ENCODE measurements at places on chromosomes 2 and 18.

DNA sequence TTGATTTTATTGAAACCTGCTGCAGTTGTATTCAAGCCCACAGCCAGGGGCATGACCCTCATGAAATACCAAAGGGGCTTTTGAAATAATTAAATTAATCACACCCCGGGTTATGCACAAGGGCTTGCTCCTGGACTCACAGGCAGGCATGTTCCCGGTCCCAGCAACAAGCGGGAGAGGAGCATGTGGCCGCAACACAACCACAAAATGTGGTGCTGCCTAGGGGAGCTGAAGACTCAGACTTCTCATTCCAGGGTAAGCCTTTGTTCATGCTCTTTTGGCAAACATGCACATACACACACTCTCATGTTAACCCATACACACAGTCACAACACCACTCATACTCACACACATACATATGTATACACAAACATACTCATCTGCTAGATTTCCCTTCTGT lies 233.7 kb upstream of the SMAD2 start:
- DNase-seq, result no peak

GRCh38 chr18:69558052-69558451 lies 157.4 kb downstream of the DOK6 start:
- no peak for DNase-seq

DNA sequence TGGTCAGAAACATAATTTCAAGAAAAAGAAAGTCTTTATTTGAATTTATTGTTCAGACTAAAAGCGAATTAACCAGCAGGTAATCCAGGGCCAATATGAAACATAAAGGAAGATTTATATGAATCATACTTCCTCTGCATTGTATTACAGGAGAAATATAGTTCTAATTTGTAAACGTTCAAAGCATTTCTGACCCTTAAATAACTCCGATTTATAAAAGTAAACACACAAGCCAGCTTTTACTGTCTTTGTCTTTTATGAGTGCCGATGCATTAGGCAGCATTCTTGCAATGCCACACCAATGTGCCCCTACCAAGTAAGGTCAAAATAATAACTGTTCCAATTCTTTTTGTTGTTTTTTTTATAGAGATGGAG lies 118.8 kb upstream of the RBBP8 start:
- no peak for DNase-seq

GRCh38 chr2:240925568-240926515 lies 19.7 kb downstream of the CROCC2 start:
- DNase-seq, result no peak

DNA sequence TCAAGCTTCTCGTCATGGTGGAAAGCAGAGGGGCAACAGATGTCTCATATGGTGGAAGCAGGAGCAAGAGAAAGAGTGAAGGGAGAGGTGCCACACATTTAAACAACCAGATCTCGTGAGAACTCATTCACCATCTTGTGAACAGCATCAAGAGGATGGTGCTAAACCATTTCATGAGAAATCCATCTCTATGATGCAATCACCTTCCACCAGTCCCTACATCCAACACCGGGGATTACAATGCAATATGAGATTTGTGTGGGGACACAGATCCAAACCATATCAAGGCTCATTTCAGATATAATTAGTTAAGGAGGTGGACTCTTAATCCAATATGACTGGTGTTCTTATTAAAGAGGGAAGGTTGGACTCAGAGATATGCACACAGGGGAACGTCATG lies 272.8 kb downstream of the KCNS3 start:
- no peak for DNase-seq

DNA sequence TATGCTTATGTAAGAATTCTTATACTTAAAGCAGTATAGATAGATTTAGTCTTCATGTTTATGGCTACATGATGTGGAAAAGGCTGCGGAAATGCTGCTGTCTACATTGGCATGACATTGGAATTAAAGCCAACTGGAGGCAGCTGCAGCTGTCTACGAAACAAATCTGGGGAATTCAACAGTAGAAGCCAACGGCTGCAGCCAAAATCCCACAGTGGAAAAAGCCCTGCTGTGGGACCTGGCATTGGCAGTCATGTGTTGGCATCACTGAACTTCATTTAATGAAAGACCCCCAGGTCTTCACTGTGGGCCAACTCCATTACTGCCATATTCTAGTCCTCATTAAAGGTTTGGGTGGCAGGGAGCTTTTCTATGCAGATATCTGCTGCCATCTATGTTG lies 223.6 kb downstream of the SLC8A1 start:
- DNase-seq, result no peak

DNA sequence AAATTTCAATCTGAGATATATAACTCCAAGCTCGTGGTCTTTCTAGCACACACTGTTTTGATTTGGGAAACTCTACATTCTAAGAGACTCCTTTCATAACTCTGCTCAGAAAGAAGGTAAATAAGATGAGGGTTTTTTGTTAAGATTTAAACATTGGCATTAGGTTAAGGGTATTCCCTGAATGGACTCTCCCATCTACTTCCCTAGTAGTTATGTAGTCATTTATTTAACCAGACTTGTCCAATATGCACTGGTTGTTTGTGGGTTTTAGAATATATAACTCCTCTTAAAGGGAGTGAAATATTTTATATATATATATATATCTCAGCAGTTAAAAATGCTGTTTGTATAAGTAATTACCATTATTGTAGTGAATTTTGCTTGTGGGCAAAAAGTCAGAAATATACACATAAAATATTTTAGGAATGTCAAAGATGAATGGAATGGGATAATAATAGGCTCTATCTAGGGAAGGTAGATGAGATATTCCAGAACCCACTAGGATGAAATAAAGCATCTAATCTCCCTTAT lies 61.5 kb upstream of the WDR75 start:
- DNase-seq, result no peak

DNA sequence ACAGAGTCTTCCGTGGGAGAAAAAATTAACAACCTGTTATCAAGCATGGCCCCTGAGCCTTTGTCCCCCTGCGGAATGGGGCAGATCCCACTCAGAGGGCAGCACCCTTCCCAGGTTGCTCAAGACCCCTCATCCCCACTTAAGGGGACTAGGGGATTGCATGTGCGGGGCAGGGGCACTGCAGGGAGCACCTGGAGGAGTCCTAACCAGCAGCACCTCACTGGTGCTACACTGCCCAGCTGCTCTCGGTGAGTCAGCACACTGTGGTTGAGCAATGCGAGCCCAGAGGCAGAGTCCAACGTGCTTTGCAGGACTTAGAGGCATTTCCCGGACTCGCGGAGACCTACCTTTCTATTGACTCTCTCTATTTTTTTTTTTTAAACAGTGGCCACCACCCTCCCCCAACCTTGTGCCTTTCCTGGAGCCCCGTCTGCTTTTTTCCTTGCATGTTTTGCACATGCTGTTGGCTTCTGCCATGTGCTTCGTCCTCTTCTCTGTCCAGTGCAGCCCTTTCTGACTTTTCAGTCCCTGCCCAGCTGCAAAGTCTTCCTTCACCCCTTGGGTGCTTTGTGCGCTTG lies 74.0 kb downstream of the IL1R2 start:
- DNase-seq, result no peak

DNA sequence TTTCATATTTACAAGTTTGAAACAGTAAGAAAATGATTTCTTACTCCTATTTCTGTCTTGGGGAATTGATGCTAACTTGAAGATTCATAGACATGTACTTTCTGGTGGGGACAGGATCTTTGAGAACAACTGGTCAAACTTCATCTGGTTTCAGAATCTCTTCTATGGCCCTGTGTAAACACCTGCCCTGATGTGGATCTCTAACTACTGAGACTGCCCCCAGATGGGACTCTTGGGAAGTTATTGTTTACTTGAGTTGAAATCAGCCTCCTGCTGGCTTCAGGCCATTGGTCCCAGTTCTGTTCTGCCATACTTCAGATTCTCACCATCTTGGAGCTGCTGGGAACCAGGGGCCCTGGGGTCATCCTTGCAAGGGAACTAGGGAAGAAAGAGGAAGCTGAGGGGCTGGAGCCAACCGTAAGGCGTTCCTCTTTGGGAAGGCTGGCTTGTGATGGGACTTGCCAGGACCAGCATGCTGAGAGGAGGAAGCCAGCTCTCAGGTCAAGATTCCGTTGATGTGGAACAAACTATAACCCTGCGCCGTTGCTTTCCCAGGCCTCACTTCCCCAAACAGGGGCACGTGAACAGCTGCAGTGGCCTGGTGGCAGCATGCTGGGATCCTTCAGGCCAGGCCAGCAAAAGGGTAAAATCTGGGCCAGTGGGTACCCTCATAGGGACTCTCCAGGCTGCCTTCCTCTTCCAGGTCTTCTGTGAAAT lies 135.5 kb upstream of the CXCR4 start:
- no peak for DNase-seq

All from HEK293T (cell line).